ENCODE measurements at places on chromosomes 16 and 17.

- peak; percentile 33 for DNase-seq
Measured at GRCh38 chr16:1293921-1294656, 15.3 kb upstream of the UBE2I start.

GRCh38 chr16:86044881-86045590 is 146.1 kb downstream of the IRF8 start:
- no peak for DNase-seq

GRCh38 chr16:70433458-70434103 is 5.3 kb downstream of the ST3GAL2 start:
- DNase-seq: no peak

GRCh38 chr17:3005696-3006095 is 57.7 kb downstream of the OR1D5 start:
- no peak for DNase-seq

DNA sequence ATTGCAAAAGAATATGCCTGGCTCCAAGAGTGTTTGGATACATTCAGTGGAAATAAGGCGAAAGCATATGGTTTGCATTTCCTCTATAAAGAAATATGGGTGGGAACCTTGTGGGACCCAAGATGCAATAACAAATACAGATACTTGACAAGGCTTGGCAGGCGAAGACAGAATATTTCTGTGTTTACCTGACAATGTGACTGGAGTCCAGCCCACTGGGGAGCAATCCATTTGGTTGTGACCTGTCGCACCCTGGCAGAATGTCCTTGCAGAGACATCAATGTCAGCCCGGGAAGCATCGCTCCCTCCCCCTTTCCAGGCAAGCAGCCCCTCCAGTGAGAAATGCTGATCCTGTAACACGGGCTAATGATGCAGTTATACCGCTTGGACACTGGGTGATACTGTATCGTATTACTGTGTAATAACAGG is 296.6 kb downstream of the MAF start:
- no peak for DNase-seq

Measured in Caki2 (cell line).